Breast epithelium (tissue), 4 donors: ENCODE measurements at places on chromosomes 1 and 21. TPM values are rescaled to one million over a fixed set of nuclear protein-coding genes. Genes with fewer than 3 reads are reported as not detected.

Gene LRRN2
- total RNA-seq: 0.32 TPM

Gene CD1C
- 2.5 TPM for total RNA-seq

Gene SGIP1
- 3.1 TPM for total RNA-seq

Gene CDKN2C
- 27.1 TPM for total RNA-seq

Gene SPRR1B
- not detected for total RNA-seq
